ENCODE measurements at places on chromosomes 7 and 10.

GRCh38 chr7:21401944-21402343 is 25.9 kb upstream of the SP4 start:
- no peak for DNase-seq

- DNase-seq: no peak
These were observed 684 bp upstream of the ATXN7L1 start for GRCh38 chr7:105876964-105877601.

DNA sequence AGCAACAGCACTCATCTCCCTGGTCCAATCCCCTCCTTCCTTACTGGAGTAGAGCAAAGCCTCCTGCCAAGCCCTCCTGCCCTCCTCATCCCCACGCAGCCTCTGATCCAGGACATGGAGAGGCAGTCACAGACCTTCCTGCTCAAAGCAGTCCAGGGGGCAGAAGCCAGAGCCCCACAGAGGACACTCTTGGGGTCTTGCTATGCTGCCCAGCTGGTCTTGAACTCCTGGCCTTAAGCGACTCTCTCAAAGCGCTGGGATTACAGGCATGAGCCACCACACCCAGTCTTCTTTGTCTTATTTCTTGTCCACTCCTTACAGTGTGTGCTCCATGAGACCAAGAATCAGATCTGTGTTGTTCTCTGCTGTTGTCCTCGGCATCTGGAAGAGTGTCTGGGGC is 26.6 kb upstream of the MNX1 start:
- DNase-seq: no peak

- no peak for DNase-seq
These were observed 69.8 kb upstream of the DNAJB12 start for GRCh38 chr10:72424561-72424960.

DNA sequence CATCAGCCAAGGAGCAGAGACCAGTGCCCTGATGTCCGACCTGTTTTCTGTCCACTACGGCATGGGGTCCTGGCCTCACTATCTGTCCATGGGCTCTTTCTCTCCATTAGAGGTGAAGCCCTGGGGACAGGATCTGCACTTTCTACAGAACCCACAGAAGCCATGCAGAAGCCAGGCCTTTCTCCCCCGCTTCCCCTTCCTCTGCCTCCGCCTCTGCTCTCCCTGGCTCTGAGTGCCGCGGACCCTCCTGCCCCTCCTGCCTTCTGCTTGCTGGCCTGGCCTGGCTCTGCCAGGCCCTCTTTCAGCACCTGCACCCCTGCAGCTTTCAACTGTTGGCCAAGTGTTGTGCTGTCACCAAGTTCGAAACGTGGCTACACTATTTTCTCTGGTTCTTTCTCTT is 439.8 kb upstream of the ZMIZ1 start:
- DNase-seq: no peak
